ENCODE measurements at places on chromosomes 2 and 18.

- DNase-seq: no peak
These were observed 268.0 kb downstream of the GPD2 start for GRCh38 chr2:156704132-156704531.

GRCh38 chr2:23401427-23402204 is 16.6 kb downstream of the KLHL29 start:
- no peak for DNase-seq

- DNase-seq: no peak
These were observed 748.7 kb upstream of the CHAC2 start for GRCh38 chr2:53018825-53019425.

DNA sequence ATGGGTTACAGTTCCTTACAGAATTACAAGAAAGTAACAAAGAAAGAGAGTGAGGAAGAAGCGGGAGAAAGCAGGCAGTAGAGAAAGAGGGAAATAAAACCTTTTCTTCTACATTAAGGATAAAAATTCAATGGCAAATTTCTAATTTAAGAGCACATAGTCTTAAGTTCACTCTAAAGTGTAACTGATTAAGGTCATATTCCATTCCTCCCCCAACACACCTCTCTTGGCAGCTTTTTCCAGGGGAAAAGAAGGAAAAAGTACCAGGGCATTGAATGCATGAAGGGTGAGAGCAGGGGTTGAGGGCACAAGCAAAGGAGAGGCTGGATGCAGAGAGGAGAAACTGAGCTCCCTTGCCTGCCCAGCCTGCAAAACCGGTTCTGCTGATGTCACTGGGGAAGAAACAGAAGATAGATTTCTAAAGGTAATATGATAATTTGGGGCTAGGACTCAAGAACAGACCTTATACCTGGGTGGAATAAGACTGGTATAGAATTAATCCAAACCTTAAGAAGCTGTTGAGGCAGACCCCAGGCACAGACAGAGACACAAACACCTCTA is 4.6 kb downstream of the ACMSD start:
- no peak for DNase-seq

DNA sequence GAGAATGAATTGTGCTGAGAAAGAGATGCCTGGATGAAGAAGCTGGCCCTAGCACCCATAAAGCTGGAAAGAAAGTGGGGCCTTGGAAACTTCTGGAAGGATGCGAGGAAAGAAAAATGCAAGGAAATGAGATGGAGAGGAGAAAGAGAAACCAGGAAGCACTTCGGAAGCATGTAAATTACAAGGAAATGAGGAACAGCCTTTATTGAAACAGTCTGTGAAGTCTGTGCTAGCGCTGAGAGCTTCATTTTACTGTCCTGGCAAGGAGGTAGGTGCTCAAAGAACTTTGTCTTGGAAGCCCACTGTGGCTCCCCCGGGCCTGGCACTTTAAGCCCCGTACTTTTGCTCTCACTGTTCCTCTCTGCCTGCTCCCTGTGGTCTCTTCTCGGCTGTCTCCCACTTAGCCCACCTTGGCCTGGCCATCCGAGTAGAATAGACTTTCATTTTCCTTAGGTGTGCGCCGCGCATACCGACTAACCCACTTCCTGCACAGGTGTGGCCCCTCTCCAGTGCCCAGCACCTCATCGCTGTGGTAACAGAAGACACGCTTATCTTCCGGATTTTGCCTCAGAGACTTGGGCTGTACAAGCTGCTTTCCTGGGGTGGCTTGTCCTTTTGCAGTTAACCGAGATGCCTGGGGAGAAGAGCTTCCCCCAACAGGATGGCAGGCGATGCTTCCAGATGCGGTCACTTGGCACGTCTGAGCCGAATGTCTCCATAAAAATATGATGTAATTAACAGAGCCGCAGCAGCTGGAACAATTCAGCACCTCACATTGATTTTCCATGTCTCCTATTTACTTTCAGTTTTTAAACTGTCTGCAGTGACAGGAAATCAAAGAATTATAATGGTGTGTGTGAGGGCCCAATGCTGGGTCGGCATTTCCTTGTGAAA is 199.6 kb downstream of the HRH4 start:
- DNase-seq: peak; percentile 34

DNA sequence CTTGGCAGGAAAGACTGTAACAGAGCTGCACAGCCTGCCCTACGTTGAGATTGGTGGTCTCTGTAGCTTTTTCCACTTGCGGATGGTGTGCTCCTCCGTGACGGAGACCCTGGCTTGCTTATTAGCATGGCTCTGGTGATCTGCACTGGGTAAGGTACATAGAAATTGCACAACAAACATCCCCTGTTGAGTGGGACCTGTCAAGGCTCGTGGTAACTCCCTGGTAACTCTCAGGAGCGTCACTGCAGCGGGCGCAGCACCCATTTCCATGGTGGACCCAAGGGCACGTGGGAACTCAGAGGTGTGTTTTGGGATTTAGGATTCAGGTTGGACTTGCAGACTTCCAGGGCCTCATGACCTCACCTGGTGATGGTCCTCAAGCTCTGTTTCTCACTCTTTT is 1.1 kb downstream of the TRAF3IP1 start:
- no peak for DNase-seq

- DNase-seq: no peak
These were observed 6.3 kb downstream of the YES1 start for GRCh38 chr18:805755-806110.

- no peak for DNase-seq
These were observed 264.7 kb downstream of the RNF152 start for GRCh38 chr18:61628085-61628484.

DNA sequence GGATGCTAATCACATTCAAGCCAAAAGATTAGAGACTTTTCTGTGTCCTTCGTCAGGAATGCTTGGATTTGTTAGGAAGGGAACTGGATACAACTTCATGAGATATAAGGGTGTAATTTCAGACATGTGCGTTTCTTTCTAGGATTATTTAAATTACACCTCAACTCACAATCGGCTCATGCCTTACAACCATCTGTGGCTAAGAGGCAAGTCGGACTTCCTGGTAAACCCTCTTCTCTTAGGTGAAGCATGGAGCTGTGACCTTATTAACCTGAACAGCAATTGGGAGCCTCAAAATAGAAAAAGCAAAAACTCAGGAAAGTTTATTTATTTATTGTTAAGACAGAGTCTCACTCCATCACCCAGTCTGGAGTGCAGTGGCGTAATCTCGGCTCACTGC is 61.8 kb downstream of the SEMA4F start:
- DNase-seq: no peak
